Activated naive CD8-positive, alpha-beta T cell treated with anti-CD3 and anti-CD28 coated beads, Interleukin-2, amount 50 U/mL, for 24 hours (primary cell): ENCODE measurements at places on chromosomes 11 and 22.

DNA sequence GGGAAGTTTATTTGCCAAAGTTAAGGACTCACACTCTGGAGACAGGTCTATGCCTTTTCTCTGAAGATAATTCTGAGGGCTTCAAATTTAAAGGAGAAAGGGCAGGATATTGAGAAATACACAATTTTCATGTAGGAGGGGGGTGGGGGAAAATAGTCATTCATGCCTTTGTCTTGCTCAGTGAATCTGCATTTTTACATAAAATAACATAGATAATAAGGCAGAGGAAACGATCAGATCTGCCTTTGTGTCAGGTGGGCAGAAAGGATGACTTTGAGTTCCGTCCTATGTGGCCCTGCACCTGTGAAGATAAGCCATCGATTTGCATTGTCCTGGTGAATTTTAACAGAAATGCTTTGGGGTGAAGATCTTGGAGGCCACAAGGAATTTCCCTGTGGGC is 76.8 kb downstream of the SC5D start:
- DNase-seq: no peak

GRCh38 chr11:121716060-121716459 is 263.3 kb upstream of the SORL1-AS1 start:
- no peak for DNase-seq

DNA sequence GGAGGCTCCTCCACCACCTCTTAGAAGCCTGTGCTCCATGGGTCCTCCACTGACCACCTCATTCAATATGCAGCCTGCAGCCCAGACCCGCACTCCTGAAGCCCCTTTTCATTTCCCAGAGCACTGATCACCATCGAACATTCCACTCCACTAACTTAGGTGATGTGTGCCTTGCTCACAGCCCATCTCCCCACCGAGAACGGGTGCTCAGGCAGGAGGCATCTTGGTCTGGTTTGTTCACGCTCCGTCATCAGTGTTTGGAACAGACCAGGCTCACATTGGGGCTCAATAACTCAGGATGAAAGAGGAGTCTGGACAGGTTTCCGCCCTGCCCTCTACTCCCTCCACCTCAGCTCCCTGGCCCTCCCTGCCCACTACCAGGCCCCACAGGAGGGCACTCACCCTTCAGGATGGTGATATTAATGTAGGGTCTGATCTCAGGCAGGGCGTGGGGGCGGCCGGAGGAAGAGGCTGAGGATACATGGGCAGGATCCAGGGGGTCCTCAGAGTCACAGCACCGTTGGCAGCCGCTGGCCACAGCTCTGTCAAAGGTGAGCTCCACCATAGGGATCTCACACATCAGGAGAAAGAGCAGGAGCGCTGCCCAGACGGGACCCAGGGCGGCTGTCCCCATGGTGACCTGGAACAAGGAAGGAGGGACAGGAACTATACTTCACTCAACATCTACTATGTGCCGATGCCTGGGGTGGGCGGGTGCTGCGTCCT is 3.1 kb downstream of the C1QTNF6 start:
- DNase-seq: no peak

DNA sequence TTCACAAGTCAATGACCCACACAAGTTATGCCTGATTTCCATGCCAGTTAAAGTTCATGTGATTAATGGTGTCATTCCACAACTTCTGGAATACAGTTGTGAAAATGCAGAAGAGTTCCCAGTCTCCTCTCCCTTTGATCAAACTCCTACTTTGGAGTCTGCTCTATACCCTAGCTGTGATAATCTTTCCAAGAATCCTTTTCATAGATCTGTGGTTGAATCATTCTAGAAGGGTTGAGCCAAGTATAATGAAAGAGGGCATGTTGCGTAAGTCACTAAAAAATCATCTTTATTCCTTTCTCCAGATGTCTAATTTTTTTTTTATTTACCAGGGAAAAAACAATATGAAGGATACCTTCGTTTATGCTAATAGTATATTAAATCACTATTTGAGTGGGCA is 89.7 kb upstream of the CARD18 start:
- DNase-seq: no peak

DNA sequence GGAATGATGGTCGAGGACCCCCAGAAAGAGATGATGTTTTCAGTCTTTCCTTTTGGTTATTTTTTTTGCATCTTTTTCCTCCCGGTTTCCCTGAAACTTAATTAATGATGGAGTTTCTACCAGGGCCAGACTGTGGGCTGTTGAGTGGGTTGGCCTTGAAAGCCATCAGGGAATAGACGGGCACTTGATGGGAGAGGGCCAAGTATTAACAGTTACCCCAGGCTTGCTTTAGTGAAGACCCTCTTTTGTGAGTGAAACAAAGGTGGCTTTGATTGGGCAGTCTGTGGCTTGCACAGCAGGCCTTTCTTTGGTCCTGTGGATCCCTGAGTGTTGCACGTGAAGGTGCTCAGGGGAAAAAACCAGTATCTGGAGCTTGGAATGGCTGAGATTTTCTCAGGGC is 56.9 kb downstream of the AMOTL1 start:
- DNase-seq: no peak

GRCh38 chr11:34783816-34784317 is 132.3 kb downstream of the APIP start:
- no peak for DNase-seq

DNA sequence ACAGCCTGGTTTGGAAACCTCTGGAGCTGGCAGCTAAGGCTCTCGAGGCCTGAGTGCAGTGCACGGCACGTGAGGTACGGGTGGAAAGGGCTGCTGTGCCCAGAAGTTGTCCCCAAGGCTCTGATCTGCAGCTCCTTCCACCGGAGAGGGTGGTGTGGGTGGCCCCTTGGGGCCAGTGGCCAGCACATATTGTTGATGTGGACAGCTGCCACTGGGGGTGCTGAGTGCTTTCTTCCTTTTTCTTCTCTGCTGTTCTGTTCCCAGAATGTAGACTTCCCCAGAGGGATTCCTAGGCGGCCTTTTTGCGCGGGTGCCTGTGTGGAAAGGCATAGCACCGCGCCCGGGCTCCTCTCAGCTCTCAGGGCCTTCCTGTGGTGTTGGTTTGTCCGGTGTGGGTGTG is 1476.5 kb downstream of the TBC1D22A start:
- DNase-seq: no peak

DNA sequence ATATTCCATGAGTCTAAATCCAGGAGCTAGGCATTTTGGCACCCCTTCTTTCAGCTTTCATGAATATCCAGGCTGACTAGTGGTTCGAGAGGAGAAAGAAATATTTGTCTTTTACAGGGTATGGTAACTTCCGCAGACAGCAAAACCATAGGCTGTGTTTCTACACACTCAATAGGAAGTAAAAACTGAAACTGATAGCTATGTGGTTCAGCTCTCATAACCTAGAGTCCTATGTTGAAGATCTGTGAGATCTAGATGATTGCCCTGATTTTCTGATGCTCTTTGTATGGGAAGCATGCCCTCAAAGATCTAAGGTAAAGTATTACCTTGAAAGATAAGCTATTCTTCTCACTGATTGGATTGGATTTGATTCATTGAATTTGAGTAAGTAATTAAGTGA is 118.3 kb downstream of the CD44 start:
- no peak for DNase-seq

DNA sequence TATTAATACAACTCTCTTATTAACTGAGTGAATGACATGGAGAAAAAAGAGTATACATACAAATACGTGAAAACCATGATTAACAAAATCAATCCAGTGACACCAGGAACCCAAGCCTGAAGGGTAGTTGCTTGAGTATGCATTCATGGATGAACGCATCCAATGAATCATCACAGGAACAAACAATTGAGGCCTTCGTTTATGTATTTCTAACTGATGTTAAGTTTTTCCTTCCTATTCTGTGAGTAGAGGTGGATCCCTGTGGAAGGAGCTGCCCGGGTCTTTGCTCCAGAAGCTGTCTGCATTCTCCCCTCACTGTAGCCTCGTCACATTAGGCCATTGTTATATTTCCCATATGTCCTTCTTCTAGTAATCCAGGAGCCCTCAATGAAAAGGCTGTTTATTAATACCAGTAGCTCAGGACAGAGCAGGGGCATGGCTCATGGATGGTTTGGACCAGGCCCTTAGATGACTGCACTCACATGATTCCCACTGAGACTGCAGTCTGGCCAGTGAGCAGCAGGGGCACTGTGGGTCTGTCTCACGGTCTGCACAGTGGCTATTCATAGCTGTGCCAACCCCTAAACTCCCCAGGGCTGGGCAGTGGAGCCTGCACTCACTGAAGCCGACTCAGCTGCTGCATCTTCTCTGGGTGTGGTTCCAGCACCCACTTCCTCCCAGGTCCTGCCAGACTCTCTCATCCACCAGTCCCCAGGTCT is 128.1 kb upstream of the TOP3B start:
- peak; percentile 59 for DNase-seq

DNA sequence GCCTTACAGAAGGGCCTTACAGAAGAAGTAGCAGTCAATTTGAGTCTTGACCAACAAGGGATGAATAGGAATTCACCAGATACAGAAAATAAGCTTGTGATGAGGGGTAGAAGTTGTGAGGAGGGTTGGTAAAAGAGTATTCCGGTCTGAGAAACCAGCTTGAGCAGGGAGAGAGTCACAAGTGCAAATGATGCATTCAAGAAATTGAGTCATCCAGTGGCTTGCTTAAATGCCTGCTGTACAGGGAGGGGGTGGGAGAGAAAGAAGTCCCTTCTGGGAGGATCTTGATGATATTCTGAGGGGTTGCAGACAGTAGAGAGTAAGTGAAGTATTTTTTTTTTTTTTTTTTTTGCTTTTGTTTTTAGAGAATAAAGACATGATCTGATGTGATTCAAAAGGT is 9.2 kb downstream of the CCKBR start:
- DNase-seq: no peak

DNA sequence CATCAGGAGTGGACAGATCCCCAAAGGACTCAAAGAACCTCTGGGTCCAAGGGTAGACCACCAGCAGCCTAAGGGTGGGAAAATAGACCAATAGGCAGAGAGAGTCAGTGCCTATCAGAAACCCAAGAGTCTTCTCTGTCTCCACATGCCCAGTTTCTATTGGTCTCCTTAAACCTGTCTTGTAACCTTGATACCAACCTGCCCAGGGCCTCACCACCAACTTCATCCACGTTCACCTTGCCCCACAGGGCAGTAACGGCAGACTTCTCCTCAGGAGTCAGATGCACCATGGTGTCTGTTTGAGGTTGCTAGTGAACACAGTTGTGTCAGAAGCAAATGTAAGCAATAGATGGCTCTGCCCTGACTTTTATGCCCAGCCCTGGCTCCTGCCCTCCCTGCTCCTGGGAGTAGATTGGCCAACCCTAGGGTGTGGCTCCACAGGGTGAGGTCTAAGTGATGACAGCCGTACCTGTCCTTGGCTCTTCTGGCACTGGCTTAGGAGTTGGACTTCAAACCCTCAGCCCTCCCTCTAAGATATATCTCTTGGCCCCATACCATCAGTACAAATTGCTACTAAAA is at the start of gene HBB:
HBB (minus strand) TSS at position 340 of the 579 bp plus-strand sequence; CDS start at position 290, 50 bp downstream.
- DNase-seq: no peak

DNA sequence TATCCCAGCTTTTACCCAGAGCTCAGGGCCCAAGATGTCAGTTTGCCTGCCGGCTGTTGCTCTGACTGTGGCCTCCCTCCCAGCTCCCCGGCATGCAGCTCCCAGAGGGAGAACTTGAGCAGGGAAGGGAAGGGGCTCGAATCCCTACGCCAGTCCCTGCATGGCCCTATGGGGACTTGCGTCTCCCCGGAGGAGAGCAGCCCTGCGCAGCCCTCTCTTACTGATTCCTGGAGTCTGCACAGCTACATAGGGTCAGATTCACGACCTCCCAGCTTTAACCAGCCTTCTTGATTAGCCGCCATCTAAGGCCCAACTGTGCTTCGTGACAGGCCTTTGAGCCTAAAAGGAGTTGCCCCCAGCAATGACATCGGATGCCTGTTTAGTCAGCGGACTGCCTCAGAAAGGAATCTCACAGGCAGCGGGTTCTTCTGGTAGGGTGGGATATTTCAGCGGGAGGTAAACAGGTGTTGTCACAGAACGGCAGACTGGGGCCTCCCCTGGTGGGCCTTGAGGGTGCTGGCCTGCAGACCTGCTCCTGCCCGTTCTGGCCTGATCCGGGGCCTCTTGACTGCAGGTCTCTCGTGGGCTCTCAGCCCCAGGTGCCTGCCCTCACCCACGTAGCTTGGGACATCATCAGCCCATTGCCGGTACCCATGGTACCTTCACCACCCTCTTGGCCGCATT is 43.8 kb upstream of the KCNQ1OT1 start:
- DNase-seq: no peak

DNA sequence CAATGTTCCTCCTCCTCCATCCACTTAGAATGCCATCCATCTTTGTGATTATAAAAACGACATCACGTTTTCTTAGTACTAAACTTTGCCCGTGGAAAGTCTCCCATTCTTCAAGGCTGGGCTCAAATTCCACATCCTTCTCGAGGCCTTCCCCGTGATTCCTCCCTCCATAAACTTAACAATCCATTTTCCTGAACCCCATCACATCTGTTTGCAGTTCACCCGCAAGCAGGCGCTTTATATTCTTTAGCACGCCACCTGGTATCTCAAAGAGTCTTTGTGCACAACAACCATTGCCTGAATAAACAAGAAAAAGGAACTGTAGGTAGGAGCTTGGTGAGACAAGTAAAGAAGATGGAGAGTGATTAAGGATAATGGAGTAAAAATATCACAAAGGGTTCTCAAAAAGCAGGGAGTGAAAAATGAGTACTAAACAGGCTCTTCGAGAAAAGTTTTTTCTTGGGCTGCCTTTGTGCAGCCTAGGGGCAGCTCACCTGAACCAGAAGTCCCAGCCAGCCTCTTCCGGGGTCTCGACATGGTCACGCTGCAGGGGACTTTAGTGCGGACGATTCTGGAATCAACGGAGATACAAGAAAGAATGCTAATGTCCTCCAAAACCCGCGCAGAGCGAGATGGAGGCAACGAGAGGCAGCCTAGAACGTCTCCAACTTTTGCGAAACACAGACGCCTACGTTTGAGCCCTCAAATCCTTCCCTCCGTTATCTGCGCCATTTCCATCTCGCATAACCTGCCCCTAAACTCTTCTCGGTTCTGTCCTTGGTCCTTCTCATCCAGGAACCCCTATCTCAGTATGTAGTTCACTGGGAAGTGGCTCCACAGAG is 585 bp downstream of the THYN1 start:
- peak; percentile 34 for DNase-seq

GRCh38 chr11:71172680-71173079 is 79.7 kb downstream of the SHANK2 start:
- no peak for DNase-seq

DNA sequence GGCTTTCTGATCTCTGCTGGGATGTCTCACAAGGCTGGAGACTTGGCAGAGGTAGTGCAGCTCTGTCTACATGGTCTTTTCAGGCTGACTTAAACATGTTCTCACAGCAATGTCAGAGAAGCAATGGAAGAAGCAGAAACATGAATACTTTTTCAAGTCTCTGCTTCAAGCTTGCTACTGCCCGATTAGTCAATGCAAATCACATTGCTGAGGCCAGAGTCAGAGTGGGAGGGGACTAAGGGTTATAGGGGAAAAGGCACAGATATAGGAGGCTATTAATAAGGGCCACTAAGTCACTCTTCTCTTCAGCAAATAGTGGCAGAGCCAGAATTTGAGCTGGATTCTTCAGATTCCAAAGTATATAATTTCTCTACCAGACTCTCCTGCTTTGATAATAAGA is 390.5 kb downstream of the TMEM135 start:
- DNase-seq: no peak
